ENCODE measurements at places on chromosomes 6 and 20.

GRCh38 chr20:63664861-63665594 is 6.9 kb downstream of the RTEL1 start:
- DNase-seq = no peak

DNA sequence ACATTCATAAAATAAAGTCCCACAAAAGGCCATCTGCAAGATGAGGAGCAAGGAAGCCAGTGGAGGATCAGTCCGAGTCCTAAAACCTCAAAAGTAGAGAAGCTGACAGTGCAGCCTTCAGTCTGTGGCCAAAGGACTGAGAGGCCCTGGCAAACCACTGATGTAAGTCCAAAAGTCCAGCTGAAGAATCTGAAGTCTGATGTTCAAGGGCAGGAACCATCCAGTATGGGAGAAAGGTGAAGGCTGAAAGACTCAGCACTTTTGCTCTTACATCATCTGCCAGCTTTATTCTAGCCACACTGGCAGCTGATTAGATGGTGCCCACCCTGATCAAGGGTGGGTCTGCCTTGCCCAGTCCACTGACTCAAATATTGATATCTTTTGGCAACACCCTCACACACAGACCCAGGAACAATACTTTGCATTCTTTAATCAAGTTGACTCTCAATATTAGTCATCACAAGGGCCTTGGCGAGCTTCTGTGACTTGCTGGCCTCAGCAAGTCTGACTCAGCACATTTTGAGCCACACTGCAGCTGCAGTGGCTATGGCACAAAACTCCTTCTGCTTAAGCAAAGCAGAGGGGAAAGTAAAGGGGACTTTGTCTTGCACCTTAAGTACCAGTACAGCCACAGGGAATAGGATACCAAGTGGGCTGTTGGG is 1370.3 kb upstream of the CITED2 start:
- DNase-seq = no peak

DNA sequence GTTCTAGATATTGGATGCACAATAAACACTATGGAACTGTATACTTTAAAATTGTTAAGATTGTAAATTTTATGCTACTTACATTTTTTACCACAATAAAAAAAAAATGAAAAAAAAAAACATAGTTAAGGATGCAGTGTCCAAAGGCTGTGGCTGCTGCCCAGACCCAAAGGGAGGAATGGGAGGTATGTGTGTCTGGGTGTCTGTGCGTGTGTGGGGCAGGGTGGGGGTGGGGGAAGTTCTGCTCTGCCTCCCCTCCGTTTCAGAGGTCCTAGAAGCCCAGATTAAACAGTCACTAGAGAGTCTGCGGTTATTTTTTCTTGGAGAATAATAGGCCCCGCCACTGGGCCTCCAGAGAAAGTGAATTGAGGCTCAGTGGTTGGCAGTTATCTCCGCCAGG is 136.4 kb upstream of the ARMC2 start:
- no peak for DNase-seq

DNA sequence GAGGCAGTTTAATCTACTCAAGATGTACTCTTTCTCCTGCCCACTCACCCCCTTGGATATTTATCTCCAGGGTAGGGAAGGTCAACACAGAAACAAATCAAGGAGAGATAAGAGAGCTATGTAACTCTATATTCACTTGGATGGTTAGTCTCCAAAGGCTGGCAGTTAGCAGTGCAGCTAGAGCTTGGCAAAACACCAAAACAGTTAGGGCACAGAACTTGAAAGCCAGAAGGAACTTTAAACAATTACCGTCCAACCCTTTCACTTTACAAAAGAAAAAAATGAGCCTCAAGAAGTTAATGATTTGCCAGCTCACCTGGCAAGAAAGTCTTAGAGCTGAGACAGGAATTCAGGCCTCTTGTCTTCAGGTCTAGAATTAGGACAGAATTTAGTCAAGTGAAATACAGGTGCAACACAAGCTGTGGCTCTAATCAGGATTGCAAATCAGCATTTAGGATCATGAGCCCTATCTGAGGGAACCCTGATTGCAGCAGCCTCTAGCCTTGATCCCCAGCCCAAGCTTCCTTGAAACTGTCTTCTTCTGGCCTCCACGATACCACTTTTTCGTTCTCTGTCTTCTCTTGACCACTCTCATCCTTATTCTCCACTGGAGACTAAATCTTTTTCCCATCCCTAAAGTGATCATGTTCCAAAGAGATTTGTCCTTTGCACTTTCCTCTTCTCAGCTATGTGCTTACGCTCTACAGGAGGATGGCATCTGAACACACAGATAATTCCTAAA is 14.9 kb downstream of the NEDD9 start:
- DNase-seq = no peak

- DNase-seq = no peak
Measured at GRCh38 chr6:141212296-141212695, 920.4 kb upstream of the GJE1 start.

GRCh38 chr20:14691994-14692393 is 354.6 kb upstream of the FLRT3 start:
- DNase-seq = no peak

DNA sequence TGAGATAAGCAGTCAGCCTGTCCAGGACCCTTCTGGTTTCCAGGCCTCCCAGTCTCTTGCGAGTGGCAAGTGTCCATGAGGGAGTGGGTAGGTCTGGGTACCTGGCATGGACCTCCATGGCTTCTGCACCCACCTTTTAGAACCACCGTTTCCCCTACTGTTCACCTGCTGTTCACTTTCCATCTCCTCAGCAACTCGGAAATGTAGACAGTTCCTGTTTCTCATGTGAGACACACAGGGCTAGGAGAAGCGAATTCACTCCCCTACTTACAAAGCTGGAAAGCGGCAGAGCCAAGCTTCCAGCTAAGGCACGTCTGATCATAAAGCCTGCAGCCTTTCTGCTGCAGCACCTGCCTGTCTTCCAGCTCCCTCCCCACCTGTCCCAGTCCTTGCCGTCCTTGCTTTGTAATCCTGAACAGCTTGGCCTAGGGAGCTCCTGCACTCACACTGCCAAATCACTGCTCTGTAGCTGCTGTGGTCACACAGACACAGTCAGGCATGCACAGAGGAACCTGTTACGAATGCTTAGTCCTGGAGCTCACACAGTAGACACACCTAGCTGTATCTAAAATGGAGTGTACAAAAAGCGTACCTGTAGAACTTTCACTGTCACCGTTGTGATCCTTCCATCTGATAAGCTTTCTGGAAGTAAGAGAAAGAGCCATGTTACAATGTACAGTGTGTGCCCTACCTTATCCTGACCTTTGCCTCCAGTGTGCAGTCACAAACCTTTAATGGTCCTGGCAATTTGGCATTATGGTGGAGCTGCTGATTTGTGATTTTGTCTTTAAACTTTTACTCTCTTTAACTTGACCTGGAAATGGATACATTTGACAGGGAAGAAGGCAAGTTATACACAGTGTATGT is 294.1 kb downstream of the NRN1 start:
- no peak for DNase-seq

DNA sequence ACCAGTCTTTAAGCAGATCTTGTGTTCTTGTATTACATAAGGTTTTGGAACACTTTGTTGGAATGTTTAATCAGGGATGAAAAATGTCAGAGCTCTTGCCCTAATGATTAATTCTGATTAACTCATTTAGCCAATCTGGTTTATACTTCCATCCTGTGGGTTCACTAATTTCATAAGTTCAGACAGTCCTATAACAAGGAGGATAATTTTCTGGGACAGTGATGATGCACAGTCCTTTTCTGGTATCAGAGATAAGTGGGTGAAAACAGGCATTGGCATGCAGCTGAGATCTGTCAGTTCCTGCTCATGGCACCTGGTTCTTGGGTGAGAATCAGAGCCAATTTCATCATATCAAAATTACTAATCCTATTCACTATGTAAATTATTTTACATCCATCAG is 125.0 kb upstream of the LAMA2 start:
- no peak for DNase-seq

- DNase-seq = no peak
Measured at GRCh38 chr6:150739711-150740349, 125.7 kb upstream of the MTHFD1L start.
